Smooth muscle cell of the brain vasculature (primary cell): ENCODE measurements at places on chromosomes 7 and 10.

- no peak for DNase-seq
Observed at GRCh38 chr7:74283858-74284447, 5.3 kb upstream of the CLIP2 start.

GRCh38 chr10:480928-481552, 208.4 kb downstream of the DIP2C start:
- no peak for DNase-seq

GRCh38 chr7:128189231-128189930, 51.7 kb upstream of the LEP start:
- no peak for DNase-seq

GRCh38 chr10:75544386-75544785, 113.0 kb downstream of the LRMDA start:
- DNase-seq, result no peak
